ENCODE measurements at places on chromosomes 7 and 10.

DNA sequence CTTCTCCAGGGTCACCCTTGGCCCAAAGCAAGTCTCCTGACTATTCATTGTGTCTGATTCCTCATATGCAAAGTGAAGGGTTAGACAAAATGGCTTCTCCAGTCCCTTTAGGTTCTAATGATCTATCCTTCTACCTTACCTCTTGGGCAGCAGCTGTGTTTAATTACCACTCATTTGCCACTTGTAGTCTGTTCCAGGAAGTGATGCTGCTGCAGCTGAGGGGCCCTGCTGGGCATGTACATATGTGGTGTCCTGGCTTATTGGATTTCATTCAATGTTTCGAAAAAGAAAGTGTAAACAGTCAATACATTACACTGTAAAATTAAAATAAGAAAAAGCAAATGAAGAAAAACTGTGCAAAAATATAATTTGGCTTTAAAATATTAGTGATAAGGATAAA is 36.6 kb downstream of the SCIN start:
- no peak for DNase-seq

GRCh38 chr10:48821692-48822091 is 117.9 kb downstream of the LRRC18 start:
- DNase-seq, result no peak

DNA sequence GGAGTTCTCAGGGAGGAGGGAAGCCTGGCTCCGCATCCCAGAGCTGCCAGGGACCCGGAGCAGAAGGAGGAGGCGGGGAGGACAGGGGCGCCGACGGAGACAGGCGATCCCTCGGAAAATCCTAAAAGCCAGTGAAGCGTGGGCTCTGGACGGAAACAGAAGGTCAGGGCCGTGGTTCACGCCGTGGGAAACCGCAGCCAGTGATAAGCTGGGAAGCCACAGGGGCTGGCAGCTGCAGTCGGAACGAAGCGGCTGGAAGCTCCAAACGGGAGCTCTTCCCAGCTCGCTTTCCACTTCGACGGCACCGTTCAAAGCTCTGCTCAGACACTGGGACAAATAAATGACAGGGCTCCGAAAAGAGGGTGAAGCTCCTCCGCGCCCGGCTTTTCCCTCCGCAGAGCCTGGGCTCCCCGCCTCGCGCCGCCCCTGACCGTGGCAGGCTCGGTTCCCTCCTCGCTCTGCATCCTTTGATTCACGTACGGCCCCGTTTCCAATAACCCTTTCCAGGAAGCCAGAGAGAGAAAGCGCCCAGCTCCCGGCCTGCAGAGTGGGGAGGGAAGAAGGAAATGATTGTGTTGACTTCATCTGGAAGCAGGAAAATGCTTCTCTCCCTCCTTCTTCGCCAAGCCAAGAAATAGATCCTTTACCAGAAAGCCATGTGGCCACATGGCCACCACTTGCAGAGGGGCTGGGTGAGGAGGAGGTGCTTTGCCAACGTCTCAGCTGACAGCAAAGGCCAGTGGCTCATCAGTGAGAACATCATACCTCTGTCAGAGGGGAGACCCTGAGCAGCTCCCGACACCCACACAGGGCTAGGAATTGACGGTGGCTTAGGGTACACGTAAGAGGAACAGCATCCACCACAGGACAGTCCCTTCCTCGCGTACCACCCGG is 57.4 kb downstream of the ADRB1 start:
- DNase-seq, result no peak

DNA sequence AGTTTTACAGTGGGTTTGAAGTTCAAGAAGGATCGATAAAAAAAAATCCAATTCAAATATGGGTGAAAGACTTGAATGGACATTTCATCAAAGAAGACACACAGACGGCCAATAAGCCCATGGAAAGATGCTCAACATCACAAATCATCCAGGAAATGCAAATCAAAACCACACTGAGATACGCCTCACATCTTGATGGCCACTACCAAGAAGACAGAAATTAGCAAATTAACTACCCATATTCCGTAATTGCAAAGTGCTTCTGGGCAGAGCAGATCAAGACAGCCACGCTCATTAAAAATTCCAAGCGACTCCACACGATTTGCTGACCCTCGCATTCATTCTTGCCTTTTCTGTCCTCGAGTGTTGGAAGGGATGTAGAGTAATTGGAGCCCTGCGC is 34.1 kb upstream of the PPP2R2D start:
- no peak for DNase-seq

DNA sequence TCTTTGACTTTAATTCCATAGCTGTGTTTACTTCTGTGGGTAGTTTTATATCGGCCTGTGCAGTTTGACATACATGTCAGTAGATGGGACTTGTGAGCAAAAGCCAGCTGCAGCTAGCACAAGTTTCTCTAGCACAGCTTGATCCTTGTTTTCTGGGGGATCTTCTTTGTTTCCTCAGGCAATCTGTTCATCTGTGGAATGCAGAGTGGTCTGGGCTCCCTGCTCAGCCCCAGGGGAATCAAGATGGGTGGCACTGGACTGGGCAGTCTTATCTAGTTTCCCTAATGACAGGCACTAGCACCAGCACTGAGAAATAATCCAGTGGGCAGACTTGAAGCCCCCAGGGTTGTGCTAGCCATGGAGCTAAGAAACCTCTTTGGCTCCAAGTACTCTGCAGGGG is 40.8 kb downstream of the CYP2C19 start:
- DNase-seq, result no peak

GRCh38 chr10:6231146-6231545 is 28.4 kb downstream of the PFKFB3 start:
- no peak for DNase-seq

DNA sequence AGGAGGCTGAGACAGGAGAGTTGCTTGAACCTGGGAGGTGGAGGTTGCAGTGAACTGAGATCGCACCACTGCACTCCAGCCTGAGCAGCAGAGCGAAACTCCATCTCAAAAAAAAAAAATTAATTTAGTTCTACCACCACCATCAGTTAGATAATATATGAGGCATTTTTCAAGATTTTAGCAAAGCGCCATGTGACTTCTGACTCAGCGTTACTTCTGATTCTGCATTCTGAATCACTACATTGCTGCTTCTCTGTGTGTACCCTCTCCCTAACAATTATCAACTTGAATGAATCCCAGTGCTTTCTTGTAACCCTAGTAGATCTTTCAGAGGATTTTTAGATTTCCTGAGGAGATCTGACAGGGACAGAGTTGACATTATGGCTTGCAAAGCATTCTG is 176.8 kb upstream of the SORCS1 start:
- DNase-seq, result no peak

GRCh38 chr10:103916254-103916653 is 1.7 kb downstream of the STN1 start:
- no peak for DNase-seq

DNA sequence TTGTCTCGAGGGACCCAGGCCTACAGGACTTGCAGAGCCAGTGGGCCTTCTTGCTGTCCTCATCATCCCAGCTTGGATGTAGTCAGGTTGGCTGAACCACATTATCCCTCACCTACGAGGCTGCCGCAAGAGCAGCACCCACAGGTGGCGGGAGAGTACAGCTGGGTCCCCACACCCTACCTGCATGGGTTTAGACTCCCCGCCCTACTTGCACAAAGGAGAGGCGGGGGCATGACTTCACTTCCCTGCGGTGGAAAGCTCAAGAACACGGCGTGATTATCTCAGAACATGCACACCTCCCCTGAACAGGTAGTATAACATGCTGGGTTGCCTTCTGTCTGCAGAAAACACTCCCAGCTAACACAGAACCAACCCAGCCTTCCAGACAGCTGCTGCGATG is 57.5 kb downstream of the CTBP2 start:
- no peak for DNase-seq

- DNase-seq, result no peak
These were observed 29.3 kb upstream of the OSBPL3 start for GRCh38 chr7:25009257-25009656.

DNA sequence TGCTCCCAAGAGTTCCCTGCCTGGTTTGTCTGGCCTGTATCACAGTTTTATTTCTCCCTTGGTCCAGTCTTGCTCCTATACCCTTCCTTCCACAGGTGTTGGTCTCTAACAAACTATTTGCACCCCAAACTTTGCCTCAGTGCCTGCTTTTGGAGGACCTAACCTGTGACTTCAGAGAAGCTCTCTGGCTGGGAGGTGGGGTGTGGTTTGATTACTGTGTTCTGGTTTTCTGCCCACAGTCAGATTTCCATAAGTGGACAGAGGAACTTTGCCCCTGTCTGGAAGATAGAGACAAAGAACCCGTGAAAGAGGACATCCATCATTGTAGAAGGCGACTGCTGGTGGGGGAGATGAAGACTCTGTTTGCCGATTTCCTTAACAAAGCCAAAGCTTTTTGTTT is 55.8 kb upstream of the TRIL start:
- DNase-seq, result no peak

GRCh38 chr10:86970162-86970981 is 2.1 kb downstream of the ADIRF start:
- no peak for DNase-seq

DNA sequence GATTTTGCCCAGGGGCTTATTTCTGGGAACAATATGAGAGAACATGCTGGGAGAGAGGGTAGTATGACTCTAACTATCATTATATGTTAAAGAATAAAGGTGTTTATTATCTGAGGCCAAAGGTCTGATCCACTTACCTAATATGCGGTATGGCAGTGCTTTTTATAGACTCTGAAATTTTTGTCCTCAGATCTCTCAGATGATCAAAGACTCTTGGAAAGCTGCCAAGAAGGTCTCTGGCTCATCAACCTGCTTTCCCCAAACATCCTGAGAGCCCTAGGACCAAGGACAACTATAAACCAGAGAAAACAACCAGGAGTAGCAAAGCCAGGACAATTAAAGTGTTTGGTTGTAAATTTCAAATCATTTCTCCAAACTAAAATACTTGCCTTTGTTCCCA is 255.7 kb upstream of the LRRN3 start:
- no peak for DNase-seq

DNA sequence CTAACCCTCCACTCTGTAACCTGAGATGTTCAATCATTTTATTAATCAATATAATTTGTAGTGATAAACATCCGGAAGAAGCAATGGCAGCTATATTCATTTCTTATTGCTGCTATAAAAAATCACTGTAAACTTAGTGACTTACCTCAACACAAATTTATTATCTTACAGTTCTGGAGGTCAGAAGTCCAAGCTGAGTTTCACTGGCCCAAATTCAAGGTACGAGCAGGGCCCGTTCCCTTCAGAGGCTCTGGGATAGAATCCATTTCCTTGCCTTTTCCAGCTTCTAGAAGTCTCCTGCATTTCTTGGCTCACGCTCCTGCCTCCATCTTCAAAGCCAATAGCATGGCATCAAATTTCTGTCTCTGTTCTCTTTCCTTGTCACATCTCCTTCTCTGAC is 279.5 kb upstream of the SP8 start:
- no peak for DNase-seq

DNA sequence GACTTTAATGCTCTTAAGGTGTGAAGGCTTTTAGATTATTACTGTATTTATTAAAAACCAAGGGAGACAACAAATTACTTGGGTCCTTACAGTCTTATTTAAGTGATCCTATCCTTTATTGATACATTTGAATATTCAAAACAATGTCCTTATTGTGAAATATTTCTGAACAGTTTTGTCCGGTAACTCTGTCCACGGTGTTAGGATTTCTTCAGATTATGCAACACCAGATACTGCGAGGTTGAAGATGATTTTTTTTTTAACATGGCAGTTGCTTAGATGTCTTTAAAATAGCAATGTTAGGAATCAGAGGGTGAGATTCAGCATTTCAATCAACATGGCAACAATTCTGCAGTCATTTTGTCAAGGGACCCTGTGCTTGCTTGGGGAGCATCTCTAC is 176.5 kb downstream of the CSTF2T start:
- DNase-seq, result no peak

GRCh38 chr10:117782276-117782675 is 239.7 kb downstream of the EMX2 start:
- no peak for DNase-seq
